ENCODE measurements at places on chromosomes 13 and 19. TPM values are rescaled to one million over a fixed set of nuclear protein-coding genes. Genes with fewer than 3 reads are reported as not detected.

CBARP gene
- polyA plus RNA-seq: 1.1 TPM

CABP5 gene
- not detected for polyA plus RNA-seq

LIM2 gene
- 0.33 TPM for polyA plus RNA-seq

COX6B2 gene
- polyA plus RNA-seq: 1.1 TPM

UBE2L5 gene
- polyA plus RNA-seq: 0.44 TPM

SYNE4 gene
- 16.1 TPM for polyA plus RNA-seq

GPR18 gene
- polyA plus RNA-seq: 0.30 TPM

ZNF418 gene
- 41.4 TPM for polyA plus RNA-seq

SMIM44 gene
- polyA plus RNA-seq: 0.95 TPM

Data from left renal cortex interstitium (tissue), 4 donors.